ENCODE measurements at places on chromosomes 3 and 15. TPM values are rescaled to one million over a fixed set of nuclear protein-coding genes. Genes with fewer than 3 reads are reported as not detected.

DNA sequence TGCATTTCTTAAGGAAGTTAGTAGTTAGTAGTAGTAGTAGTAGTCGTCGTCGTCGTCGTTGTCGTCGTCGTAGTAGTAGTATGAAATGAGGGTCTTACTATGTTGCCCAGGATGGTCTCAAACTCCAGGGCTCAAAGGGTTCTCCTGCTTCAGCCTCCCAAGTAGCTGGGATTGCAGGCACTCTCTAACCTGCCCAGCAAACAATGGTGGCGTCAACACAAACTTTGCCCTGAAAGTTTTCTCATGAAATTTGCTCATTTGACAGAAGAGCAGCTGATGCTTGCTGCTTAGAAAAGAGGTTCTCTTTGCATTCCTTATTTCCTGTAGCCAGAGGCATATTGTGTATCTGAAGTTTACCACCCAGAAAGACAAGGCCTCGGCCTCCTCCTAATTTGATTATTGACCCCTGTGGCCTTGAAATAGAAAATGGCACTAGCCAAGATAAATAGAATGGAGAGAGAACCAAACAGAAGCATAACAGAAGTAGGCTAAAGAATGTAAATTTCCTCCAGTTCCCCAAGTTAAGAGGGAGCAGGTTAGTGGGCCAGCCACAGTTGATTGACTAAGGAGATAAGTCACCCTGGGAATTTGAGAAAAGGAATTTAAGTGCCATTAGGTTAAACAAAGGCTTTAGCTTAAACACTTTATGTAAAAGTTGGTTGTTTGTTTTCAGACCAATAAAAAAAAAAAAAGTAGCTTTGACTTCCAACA is 166.2 kb upstream of the ROBO2 start:
- DNase-seq: no peak

- peak; percentile 46 for DNase-seq
Observed at GRCh38 chr15:77632534-77633133, at the start of gene LINGO1. Gene LINGO1 (minus strand): TSS chr15:77632912. CDS start chr15:77632315, 597 bp downstream.

DNA sequence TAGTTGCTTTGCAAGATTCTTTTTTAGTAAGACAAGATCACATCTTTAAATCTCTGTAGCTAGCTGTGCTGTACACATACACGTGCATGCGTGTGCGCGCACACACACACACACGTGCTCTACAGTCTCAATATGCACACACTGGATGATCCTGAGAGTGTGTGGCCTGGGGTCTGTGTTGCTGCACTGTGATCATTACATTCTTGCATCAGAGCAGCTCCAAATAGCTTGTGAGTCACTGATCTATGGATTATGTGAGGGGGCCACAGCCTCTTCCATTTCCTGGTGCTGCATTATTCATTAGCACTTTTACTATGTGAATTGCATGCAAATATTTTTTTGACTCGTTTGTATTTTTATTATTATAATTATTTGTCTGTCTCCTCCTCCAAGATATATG is 34.6 kb downstream of the MCTP2 start:
- no peak for DNase-seq

DNA sequence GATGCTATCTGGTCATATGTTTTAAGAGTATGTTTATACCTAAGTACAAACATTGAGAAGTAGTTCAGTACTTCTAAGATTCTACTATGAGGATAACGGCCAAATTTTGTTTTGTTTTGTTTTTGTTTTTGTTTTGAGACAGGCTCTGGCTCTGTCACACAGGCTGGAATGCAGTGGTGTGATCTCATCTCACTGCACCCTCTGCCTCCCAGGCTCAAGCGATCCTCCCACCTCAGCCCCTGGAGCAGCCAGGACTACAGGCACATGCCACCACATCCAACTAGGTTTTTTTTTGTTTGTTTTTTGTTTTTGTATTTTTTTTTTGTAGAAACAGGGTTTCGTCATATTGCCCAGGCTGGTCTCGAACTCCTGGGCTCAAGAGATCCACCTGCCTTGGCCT is 47.5 kb upstream of the RPS17 start:
- DNase-seq: no peak

- DNase-seq: no peak
Observed at GRCh38 chr15:55008421-55008820, 188.3 kb downstream of the RSL24D1 start.

The SLC49A4 gene
- total RNA-seq: 16.6 TPM

The SNX22 gene
- 12.9 TPM for total RNA-seq

The A4GNT gene
- not detected for total RNA-seq

The CKMT1B gene
- 1.9 TPM for total RNA-seq

The CLDN11 gene
- 2.0 TPM for total RNA-seq

The SEMA5B gene
- total RNA-seq: 57.3 TPM

Data from neural crest cell (in vitro differentiated cells).